ENCODE measurements at places on chromosomes 4 and X.
A peak's percentile ranks its signal among the peaks of the same experiment; 100 is the strongest.

DNA sequence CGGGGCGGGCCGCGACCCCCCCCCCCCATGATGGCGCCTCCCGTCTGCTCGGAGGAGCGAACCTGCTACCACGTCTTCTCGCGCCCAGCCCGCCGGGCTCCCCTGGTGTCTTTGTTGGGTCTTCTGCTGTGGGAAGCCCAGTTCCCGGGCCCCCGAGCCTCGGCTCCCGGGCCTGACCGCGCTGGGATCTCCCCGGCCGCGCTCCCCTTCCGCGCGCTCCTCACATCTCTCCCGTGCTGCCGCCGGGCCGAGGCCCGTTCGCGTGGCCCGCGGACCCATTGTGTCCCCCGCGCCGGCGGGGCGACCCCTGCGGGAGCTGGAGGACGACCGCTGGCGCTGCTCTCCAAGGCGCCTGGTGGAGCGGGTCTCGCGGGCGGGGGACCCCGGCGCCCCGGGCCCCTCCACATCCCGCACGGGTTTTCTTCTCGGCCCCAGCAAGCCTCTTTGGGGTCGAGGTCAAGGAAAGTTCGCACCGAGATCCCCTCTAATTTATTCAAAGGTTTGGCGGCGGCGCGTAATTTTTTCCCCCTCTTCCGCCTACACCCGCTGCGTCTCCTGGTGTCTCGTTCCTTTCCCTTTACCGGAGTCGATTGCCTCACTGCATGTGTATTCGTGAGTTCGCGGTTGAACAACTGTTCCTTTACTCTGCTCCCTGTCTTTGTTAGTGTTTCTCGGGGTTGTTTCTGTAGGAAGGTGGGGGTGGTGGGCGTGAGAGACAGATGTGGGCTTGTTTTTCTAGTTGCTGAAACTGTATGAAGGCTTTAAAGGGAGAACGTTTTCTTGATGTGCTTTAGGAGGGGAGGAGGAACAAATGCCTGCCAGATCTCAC is 770 bp downstream of the SMAD1 start:
- DNase-seq, result peak; percentile 72

DNA sequence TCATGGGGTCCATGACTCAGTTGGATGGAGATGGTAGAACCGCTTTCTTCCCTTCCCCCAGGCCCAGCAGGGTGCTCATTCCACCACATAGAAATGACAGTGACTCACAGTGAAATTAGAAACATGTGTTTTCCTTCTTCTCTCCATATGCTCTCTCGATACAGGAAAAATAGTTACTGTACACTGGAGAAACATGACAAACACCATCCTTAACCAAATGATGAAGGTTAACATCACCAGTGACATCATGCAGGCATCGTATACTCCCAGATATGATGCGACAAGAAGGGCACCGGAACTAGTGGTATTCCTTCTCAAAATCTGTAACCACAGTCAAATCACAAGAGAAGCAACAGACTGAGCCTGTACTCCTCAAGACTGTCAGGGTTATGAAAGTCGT is 11.7 kb upstream of the RAB40A start:
- no peak for DNase-seq

DNA sequence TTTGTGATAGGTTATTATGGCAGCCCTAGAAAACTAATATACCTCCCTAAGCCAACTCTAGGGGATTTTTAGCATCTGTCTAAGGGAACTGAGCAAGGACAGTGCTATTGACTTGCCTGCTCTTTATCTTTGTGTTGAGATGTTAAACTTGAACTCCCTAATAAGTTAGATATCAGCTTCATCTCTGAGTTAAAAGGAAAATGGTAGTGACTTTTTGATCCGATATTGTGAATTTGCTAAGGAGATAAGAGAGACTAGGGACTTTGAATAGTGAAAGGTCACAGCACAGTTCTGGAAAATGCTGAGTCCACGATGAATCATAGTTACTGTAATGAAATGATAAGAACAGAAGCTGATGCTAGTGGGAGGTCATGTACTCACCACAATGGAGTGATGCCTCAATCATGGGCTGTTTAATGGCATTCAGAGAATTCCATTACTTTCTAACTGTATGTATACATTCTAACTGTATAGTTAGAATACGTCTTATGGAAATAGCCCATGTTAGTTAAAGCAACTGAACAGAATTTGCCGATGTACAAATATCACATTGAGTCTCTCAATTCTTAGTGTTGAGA is 147.2 kb downstream of the GLRA3 start:
- DNase-seq, result no peak

DNA sequence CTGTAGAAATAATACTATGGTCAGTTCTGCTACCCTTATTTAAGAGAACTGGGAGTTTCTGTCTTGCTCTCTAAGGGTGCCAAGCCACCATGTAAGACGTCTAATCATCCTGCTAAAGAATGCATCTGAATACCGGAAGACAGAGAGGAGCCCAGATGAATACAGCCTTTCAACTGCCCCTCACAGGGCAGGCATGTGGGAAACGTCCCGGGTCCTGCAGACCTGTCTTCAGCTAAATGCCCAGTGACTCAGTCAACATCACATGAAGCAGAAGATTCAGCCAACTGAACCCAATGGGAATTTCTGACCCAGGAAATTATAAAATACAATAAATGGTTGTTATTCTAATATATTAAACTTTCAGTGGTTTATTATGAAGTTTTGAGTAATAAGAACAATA is 2141.0 kb upstream of the AGA start:
- no peak for DNase-seq

GRCh38 chrX:129984111-129984958 is 1.9 kb downstream of the BCORL1 start:
- peak; percentile 33 for DNase-seq

DNA sequence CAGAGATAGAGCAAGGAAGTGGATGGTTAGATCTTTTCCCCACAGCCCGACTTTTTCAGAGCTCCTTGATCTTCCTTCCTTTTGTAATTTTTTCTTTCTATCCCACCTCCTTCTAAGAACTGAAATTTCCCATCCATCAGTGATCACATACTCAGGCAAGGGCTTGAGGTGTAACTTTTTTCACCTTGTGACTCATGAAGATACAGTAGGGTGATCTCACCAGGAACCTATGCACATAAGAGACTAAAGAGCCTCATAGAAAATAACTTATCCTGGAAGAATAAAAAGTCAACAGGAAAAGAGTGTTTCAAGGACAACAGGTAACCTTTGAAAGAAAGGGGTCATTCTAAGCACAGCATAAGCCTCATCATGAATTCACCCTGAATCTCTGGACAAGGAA is 131.2 kb upstream of the HCCS start:
- DNase-seq, result no peak

DNA sequence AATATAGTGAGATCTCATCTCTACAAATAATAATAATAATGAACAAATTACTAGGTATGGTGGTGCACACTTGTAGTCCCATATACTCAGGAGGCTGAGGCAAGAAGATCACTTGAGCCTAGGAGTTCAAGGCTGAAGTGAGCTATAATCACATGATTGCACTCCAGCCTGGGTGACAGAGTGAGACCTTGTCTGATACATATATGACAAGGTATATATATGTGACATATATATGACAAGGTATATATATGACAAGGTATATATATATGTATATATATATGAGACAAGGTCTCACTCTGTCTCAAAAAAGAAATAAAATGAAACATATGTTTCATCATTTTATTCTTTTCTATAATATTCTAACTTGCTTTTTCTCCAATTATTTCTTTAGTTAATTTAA is 278.1 kb upstream of the TET2 start:
- DNase-seq, result no peak

- DNase-seq, result no peak
Observed at GRCh38 chr4:72136429-72136828, 104.6 kb downstream of the NPFFR2 start.

DNA sequence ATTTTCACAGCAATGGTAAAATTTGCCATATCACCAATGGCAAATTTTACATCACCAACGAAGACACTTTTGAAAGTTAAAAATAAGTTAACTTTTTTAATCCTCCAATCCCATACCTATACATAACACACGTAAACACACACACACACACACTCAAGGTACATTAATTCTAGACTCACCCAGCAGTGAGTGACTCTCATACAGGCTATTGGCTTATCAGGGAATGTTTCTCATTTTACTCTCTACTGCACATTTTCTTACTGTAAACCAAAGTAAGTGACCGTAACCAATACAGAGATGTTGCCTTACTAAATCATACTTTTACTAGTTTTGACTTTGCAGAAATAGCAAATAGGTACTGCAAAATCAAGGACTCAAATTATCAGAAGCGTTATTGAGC is 2.3 kb downstream of the VEGFC start:
- no peak for DNase-seq

GRCh38 chr4:138414202-138414601 is 172.1 kb upstream of the SLC7A11 start:
- DNase-seq, result no peak

- DNase-seq, result no peak
Observed at GRCh38 chrX:46823481-46823880, 13.4 kb upstream of the RP2 start.

DNA sequence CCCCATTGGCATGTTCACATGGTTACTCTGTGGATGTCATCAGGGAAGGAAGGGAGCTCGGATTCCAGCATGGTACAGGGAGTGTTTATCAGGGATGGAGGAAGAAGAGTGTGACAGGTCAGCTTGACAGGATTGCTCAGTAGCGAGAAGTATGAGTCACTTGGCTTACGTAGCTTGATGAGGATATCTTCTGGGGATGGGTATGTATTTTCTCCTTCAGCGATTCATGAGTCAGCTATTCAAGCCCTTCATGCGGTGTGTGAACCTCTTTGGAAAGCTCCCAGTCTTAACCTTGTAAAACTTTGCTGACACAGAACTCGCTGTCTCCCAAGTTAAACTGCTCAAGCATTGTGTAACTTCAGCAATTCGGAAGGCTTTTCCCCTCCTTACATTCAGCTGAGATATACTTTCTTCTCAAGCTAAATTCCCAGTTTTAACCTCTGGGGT is 275.4 kb downstream of the ARHGAP10 start:
- no peak for DNase-seq

DNA sequence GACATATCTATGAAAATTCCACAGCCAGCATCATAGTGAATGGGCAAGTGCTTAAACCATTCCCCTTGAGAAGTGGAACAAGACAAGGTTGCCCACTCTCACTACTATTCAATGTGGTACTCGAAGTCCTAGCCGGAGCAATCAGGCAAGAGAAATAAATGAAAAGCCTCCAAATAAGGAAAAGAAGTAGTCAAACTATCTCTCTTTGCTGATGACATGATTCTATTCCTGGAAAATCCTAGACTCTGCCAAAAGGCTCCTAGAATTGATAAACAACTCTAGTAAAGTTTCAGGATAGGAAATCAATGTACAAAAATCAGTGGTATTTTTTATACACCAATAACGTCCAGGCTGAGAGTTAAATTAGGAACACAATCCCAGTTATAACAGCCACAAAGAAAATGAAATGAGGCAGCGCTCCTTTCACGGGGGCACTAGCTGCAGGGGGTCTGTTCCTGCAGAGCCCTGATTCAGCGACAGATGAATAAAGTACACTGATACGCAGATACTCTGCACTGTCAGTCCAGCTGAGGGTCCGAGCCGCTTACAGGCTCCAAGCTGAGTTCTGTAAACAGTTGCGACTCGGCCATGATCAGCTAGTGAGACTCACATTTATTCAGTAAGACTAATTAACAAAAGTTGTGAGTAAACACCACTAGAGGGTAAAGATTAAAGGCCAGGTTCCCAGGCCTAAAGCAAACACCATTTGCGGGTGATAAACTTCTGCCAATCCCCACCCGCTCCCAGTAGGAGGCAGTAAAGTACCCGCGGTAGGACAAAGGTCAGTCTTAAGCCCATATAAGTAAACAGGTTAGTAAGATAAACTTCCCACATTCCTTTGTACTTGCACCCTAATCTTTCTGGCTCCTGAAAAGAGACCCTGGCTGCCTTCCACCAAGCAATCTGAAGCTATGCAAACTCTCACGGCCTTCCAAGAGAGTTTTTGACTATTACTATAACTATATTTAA is 290.6 kb upstream of the GRID2 start:
- DNase-seq, result no peak

DNA sequence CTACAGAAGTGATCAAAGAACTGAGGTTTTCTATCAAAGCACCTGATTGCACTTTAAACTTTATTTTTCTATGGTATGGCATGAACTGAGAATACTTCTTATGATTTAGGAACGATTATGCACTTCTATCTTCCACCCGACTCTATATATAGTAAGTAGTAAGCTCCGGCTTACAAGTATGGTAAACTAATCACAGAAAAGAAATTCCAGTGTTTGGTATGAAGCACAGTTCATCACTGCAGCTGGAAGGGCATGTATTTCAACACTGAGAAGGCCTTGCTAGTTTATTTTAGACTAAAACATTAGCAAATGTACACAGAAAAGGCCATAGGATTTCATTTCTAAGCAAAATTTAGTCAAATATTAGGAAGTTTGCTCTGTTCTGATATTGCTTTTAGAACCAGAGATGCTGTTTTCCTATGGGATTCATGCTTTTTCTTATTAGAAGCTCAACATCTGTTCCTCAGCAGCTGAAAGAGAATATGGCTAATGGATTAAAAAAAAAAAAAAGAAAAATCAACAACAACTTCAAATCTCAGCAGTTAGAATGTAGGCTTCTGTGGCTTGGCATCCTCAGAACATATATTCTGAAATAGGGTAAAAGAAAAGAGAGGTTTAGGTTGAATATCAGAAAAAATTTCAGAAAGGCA is 273.5 kb downstream of the C4orf33 start:
- DNase-seq, result no peak

- no peak for DNase-seq
Observed at GRCh38 chrX:133461231-133461630, 45.9 kb upstream of the GPC4 start.

DNA sequence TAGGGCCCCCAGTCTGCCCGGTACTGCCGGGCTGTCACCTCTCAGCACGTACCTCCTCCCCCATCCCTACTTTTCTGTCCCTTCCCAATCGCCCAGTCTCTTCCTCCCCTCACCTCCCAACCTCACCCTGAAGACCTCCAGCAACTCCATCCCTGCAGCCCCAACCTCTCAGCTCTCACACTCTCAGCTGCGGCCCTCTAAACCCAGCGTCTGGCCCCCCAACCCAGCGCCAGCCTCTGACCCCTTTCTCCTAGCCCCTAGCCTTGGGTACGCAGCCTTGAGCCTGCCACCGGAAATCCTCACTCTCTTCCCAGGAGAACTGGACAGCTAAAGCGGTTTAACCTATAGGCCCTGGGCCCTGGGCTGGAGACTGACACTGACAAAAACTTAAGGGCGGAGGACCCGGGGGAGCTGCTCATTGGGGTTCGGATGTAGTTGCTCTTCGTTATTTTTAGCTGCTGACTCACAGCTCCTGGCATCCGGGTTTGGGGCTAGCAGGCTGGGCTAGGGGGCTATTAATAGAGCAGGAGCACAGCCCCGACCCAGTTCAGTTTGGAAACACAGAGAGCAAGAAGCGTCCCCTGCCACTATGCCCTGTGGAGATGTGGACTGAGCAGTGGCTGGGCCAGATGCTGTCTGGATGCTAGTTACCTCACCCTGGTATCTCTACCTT is 9.6 kb upstream of the DLG3 start:
- no peak for DNase-seq

DNA sequence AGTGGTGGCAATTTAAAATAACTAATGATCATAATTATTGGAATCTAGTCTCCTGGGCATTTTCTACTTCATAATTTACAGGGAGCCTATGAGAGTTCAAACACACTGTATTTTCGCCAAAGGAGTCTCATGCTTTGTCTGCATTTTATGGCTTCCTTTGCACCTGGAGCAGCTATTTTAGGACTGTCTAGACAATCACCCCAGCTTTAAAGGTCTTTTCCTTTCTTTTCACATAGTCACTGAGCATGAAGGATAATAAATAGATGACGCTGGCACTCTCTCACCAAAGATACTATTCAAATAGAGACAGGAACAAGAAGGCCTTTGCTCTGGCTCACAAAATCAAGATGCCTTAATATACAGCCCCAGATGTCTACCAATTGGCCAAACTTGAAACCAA is 43.0 kb downstream of the AMELX start:
- DNase-seq, result no peak

GRCh38 chr4:130025701-130026100 is 929.7 kb downstream of the C4orf33 start:
- DNase-seq, result no peak

Data from activated naive CD4-positive, alpha-beta T cell treated with Interleukin-2 at 50 U/mL for 16 hours (primary cell).